ENCODE measurements at places on chromosomes 3 and 15.

DNA sequence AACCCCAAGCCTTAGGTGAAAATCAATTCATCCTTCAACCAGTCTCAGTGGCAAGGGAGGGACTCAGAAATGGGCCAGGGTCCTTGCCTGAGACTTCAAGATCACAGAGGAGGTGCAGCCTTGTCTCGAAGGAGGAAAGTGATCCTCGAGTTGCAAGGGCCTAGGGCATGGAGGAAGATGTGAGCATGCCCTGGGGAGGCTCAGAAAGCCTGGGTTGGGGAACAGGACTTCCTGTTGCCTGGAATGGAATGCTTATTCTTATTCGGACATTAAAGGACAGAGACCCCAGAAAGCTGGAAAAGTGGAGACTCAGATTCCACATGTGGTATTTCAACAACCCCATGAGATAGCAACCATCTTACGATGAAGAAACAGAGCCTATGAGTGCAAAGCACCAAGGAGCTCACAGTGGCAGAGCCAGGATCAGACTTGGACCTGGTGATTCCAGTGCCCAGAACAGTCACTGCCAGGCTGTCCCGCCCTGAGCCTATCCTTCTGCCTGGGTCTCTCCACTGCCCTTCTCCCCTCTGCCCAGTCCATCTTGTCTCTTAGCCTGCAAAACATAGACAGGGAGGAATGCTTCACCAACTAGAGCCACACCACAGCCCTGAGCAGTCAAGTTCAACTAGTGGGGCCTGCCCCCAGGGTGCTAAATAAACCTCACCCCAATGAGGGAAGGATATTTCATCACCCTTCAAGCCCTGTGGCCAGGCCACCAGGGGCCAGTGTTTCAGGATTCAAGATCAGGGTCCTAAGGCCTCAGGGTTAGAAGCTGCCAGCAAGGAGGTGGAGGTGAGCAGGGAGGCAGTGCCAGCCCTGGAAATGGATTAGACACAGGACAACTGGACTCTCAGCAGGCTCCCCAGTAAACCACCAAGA lies 21.9 kb downstream of the DAPK2 start:
- DNase-seq = peak; percentile 9

- no peak for DNase-seq
Measured at GRCh38 chr3:136937851-136938250, 19.9 kb upstream of the IL20RB start.

- no peak for DNase-seq
Measured at GRCh38 chr3:179796421-179796820, 143.6 kb downstream of the USP13 start.

GRCh38 chr3:108131475-108132134 lies 40.8 kb upstream of the CD47 start:
- DNase-seq = no peak

- no peak for DNase-seq
Measured at GRCh38 chr3:150130404-150131100, 159.9 kb upstream of the PFN2 start.

GRCh38 chr3:17195856-17196604 lies 311.3 kb downstream of the PLCL2 start:
- DNase-seq = peak; percentile 87

GRCh38 chr3:152376351-152377183 lies 107.8 kb downstream of the MBNL1 start:
- peak; percentile 85 for DNase-seq

DNA sequence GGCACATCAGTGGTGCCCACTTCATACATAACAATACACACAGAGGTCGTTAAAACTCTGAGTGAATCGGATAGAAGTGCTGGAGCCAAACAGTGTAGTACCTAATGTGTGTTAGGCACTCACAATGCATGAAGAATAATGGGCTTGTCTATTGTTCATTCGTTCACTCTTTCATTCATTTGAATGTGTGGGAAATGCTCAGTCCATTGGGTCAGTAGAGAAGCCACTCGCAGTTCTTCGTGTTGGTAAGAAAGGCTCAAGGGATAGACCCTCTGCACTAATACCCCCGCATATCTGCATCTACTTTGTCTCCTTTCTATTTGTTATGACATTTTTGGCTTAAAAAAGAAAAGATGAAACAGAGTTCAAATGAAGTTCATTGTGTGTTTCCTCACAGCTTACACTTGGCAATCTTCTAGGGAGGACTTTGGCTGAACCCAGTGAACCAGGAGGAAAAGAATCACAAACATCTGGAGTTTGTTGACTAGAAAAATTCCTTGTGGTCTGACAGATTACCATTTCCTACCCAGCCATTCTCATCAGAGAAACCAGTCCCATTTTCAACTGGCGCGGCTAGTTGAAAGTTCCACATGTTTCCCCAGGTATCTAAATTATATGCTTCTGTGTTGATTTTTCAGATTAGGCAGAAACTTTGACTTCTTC lies 32.8 kb upstream of the MFSD1 start:
- no peak for DNase-seq

GRCh38 chr3:43481375-43481774 lies 140.4 kb downstream of the ANO10 start:
- no peak for DNase-seq

DNA sequence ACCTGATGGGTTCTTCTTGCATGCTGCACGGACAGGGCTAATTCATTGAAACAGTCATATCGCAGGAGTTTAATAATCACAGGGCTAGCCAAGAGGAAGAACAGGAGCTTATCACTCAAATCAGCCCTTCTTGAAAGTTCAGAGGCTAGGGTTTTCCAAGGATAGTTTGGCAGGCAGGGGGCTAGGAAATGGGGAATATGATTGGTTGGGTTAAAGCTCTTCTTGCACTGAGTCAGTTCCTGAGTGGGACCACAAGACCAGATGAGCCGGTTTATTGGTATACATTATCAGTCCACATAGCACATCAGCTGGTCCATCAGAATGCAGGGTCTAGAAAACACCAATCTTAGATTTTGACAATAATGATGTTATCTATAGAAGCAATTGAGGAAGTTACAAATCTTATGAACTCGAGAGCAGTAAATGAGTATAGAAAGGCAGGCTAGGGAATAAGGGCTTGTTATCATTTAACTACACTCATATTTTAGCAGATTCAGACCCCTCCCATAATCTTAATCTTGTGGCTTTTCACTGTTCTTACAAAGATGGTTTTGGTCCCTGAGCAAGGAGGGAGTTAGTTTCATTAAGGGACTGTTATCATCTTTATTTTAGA lies 58.1 kb upstream of the SLC25A36 start:
- no peak for DNase-seq

DNA sequence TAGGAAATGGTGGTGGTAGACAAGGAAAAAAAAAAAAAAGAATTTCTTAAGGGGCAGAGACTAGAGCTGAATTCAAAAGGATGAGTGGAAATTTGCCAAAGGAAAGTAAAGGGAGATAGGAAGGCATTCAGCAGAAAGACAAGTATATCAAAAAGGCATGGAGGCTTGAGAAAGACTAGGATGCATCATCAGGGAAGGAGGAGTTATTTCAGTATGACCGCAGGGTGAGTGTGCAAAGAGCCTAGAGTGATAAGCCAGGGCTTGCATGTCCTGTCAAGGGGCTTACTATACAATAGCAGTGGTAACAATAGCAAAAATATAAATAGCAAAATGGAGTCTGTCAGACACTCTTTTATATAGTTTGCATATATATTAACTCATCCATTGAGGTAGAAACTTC lies 112.0 kb downstream of the FRMD4B start:
- DNase-seq = no peak

DNA sequence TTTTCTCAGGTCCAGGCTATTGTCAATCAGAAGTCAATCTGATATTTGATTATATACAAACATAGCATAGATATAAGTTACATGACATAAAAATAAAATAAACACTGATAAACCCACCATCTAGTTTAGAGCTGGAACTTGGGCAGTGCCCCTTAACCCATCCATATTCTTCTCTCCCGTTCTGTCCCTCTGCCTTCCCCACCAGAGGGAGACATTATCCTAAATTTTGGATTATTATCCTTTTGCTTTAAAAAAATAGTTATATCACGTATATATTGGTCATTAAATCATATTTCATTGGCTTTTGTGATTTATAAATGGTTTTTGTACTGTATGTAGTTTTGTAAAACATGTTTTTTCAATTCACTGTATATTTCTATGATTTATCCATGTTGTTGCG lies 107.9 kb downstream of the GMPS start:
- DNase-seq = no peak

DNA sequence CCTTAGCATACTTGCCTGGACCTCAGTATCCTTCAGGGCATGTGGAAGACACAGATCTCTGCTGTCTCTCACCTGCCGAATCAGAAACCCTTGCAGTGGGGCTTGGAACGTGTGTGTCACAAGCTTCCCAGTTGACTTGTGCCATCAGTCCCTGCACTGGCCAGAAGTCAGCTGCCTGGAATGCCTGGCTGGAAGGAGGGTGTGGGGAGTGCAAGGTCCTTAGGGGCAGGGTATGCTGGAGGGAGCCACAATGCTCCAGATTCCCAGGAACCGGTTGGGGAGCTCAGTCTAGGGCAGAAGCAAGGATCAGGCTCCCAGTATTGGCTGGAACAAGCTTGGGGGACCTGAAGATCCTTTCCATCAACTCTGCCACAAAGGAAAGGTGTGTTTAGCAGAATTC lies 27.1 kb downstream of the SPSB4 start:
- no peak for DNase-seq
